ENCODE measurements at places on chromosomes 4 and X.
A peak's percentile ranks its signal among the peaks of the same experiment; 100 is the strongest.

- DNase-seq: peak; percentile 26
These were observed 38.1 kb downstream of the MID1 start for GRCh38 chrX:10582215-10582733.

DNA sequence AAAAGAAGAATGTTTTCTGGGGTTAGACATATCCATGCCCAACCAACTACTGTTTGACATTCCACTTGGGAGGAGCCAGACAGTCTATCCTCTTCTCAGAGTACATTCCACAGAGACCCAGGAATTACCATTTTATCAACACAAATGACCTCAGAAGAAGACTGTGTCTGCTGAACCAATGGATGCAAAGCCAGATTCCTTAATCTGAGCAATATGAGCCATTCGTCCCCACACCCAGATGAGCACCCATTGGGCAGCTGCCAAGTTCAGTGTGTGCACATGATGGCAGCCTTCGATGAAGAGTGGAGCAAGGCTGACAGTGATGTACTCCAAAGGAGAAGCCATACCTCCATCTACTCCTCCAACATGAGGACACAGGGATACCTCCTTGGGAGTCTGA lies 111.3 kb downstream of the ZNF674 start:
- no peak for DNase-seq

DNA sequence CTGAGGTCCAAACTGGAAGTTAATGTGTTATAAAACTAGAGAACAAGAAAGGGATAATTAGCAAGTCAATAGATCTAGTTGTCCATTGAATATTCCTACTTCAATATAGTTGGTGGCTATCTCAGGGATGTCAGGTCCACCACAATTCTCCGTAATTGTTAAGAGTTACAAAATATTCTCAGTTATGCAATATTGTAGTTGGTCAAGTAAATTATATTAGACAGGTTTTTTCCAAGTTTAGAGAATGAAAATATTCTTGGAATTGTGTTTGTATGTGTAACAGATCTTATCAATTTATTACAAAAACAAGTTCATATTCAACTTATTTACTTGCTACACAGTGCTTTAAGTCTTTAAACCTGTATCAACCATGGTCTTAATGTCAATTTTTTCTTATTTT lies 547.4 kb downstream of the SPRY1 start:
- no peak for DNase-seq

- DNase-seq: peak; percentile 16
These were observed 93.3 kb downstream of the TIGD2 start for GRCh38 chr4:89204624-89205023.

DNA sequence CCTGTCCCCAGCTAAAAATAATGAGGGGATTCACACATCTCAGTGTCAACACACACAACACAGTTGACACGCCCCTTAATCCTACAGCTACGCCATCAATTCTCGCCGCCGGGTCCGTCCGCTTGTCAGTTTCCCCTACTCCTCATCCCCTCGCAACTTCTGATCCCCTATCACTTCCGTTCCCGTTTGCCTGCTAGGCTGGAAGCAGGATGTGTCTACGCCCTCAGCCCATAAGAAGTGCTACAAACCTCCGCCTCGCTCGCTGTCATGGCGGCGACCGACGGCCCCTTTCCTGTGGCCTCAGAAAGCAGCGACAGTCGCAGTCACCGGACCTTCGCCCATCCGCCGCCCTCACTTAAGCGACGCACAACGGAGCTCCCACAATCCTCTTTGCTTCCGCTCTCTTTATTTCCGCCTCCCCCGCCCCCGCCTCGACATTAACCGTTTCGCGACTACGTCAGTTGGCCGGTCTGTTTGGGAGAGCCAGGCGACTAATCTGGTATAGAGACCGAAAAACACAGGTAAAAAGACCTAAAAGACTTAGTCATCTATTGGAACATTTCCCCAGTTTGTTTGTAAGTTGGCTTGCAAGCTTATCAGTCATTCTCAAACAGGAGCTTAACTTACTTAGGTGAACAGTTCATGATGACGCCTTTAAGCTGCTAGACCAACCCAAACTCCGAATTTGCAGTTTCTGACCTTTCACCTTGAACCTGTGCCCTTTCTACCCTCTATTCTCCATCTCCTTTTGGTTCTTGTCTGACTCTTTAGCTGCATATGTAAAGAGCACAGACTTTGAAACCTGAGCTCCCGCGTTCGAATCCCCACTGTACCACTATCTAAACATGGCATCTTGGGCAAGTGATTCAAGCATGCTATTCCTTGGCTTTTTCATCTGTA lies at the start of gene SLC25A53:
TSS of gene SLC25A53 (minus strand) at position 380 of the 900 bp plus-strand sequence. CDS start 51,752 bp downstream, outside the sequence.
- DNase-seq: peak; percentile 42

- DNase-seq: no peak
These were observed 68.2 kb upstream of the TENM3 start for GRCh38 chr4:182174979-182175378.

Data from A172 (cell line).